ENCODE measurements at places on chromosomes 12 and 14.

GRCh38 chr12:15855646-15856045, 26.5 kb upstream of the STRAP start:
- no peak for DNase-seq

- no peak for DNase-seq
Measured at GRCh38 chr12:103557628-103558010, 29.5 kb upstream of the STAB2 start.

GRCh38 chr12:101407049-101407435, 530 bp downstream of the ARL1 start:
- peak; percentile 31 for DNase-seq

- no peak for DNase-seq
Measured at GRCh38 chr12:77070382-77070781, 5.0 kb upstream of the E2F7 start.

GRCh38 chr12:114638790-114639435, 45.1 kb downstream of the TBX3 start:
- DNase-seq: no peak

Measured in lung microvascular endothelial cell (primary cell).